Osteoblast (primary cell): ENCODE measurements at places on chromosomes 3 and 15.

DNA sequence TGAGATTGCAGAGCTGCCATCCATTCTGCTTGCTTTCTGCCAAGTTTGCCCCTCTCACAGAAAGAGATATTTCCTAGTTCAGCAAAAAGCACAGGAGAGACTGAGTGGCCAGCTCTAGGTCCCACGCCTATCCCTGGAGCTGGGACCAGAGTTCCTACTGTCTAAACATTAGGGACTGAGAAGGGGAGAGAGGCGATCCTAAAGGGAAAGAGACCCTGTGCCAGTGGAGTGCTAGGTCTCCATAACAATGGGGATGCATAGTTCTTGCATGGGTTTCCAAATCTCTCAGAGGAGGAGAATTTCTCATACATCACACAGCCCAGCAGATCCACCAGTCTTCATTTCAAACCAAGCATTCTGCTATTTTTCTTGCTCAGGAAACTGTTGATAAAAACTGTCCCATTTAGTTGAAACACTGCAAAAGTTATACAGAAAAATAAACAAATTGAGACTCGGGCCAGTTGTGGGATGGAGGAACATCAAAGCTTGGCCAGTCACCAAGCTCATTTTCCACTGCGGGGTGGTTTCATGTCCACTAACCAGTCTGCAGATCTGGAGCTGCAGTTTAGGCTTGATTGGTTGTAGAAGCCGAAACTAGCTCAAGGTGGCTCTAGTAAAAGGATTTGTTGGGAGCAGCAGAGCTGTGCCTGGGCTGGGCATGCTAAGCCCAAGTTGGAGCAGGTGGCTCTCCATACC is 62.7 kb downstream of the EEFSEC start:
- no peak for DNase-seq

- DNase-seq = no peak
Observed at GRCh38 chr3:18439281-18439680, 14.1 kb upstream of the SATB1 start.

- no peak for DNase-seq
Observed at GRCh38 chr3:23547905-23548650, 257.7 kb upstream of the UBE2E1 start.

GRCh38 chr15:26148156-26148860 is 285.2 kb upstream of the ATP10A start:
- DNase-seq = no peak
